ENCODE measurements at places on chromosomes 6 and 20. TPM values are rescaled to one million over a fixed set of nuclear protein-coding genes. Genes with fewer than 3 reads are reported as not detected.

Gene OGFRL1
- total RNA-seq: 5.2 TPM

Gene SYCP2L
- 2.4 TPM for total RNA-seq

Gene BMP6
- total RNA-seq: 1.3 TPM

Gene MROH8
- 0.58 TPM for total RNA-seq

Gene KIF25
- total RNA-seq: not detected

Gene HLA-G
- total RNA-seq: not detected

Gene KCNK5
- total RNA-seq: 3.5 TPM

Gene RBM24
- 2.0 TPM for total RNA-seq

Gene LPA
- not detected for total RNA-seq

Gene C20orf202
- not detected for total RNA-seq

Gene MAP7
- 13.9 TPM for total RNA-seq

Gene GNRH2
- total RNA-seq: not detected

Gene CGA
- not detected for total RNA-seq
